ENCODE measurements at places on chromosomes 6 and 20. TPM values are rescaled to one million over a fixed set of nuclear protein-coding genes. Genes with fewer than 3 reads are reported as not detected.

The AKAP12 gene
- total RNA-seq: 0.79 TPM

DNA sequence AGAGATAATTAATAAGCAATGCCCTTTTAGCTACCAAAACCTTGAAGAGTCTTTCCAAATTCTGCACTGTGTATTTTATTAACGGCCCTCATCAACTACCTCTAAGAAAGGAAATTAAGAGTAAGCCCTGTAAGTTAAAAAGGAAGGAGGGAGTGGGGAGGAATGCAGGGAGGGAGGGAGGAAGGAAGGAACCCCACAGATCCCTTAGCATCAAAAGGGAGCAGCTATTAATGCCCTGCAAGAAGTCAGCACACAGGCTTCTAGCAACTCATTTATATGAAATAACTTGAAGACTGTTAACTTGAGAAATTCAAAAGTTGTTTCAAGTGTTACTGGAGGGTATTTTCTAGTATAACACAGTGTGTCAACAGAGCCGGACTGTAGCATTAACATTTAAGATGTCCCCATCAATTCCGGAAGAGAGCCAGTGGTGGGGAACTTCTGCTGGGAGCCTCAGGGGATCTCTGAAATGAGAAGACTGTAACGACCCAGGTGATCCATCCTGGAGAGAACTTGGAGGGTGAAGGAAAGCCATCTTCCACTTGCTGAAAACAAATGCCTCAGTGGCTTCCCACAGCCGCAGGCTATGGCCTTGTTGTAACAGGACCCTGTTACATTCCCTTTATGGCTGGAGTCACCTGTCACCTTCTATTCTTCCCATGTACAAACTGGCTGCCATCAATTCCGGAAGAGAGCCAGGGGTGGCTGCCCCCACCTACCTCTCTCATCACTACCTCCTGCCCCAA, 33.2 kb downstream of the SLC22A23 start:
- ATAC-seq: no peak

- no peak for ATAC-seq
Measured at GRCh38 chr6:150560004-150560883, 39.4 kb upstream of the PLEKHG1 start.

The GMPR gene
- total RNA-seq: 0.30 TPM

The SNX21 gene
- total RNA-seq: 2.2 TPM

The SNHG17 gene
- total RNA-seq: 60.5 TPM

The SUMO4 gene
- 16.0 TPM for total RNA-seq

GRCh38 chr6:147046141-147046877, 157.9 kb upstream of the STXBP5 start:
- ATAC-seq: no peak

The MLN gene
- total RNA-seq: not detected

GRCh38 chr20:22688485-22688884, 104.1 kb upstream of the FOXA2 start:
- no peak for ATAC-seq

The CDC40 gene
- total RNA-seq: 30.4 TPM
